A172 (cell line): ENCODE measurements at places on chromosomes 11 and 22. TPM values are rescaled to one million over a fixed set of nuclear protein-coding genes. Genes with fewer than 3 reads are reported as not detected.

LRRC74B gene
- 0.77 TPM in 1 of 2 replicates, not detected in the other for total RNA-seq

DNA sequence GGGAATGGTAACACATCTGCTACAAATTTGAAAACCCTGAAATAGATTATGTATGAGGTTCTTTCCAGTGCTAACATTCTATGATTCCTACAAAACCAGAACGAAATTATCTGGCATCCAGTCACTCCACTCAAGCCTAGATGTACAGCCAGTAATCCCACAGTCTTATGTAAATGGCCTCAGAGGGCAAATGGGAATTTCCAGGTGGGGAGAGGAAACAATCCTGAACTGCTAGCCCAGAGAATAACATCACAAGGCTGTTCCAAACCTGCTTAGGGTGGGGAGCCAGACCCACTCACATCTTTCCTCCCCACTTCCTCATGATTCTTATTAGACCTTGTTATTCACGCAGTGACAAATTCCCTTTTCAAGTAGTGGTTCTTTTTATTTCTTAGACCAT lies 3.5 kb downstream of the FIBIN start:
- DNase-seq: no peak

DNA sequence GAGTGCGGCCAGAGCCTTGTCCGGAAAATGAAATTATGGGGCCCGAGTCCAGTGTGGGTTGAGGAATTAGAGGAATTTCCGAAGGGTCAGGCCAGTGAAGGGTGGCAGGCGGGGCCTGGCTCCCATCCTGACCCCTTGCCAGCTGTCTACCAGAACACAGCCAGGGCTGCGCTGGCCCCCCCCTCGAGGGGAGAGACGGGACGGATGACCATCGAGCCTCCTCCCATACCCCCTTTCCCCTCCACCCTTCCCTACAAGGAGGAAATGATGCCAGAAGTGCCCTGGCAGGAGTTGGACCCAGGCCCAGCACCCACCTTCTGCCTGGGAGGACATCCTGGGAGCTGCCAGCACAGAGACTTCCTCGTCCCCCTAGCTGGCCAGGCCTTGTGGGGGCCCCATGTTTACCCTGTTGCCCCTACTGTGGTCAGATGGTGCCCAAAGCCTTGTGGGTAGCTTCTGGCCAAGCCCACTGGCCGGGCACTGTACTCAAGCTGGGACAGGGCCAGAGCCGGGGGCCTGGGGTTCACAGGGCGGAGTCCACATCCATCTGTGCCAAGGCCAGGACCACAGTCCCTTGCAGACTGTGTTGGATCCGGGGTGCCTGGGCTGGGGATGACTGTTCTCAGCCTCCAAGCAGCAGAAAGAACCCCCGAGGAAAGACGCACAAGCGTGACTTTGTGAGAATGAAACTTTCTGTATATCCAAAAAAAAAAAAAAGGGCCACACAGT lies 20.8 kb downstream of the ARVCF start:
- peak; percentile 37 for DNase-seq

SLC7A4 gene
- total RNA-seq: not detected in 2 replicates

GRCh38 chr22:30705710-30706651 lies 11.3 kb downstream of the OSBP2 start:
- peak; percentile 63 for DNase-seq

OR52H1 gene
- not detected in 2 replicates for total RNA-seq

GRCh38 chr22:25062386-25063085 lies 110.0 kb downstream of the KIAA1671 start:
- no peak for DNase-seq

GRCh38 chr11:102111011-102111786 lies 952 bp downstream of the YAP1 start:
- DNase-seq: peak; percentile 27

TPBGL gene
- total RNA-seq: not detected in 2 replicates

GRCh38 chr11:112425121-112425520 lies 164.5 kb upstream of the PLET1 start:
- no peak for DNase-seq

IL10RA gene
- total RNA-seq: 0.12 TPM in 1 of 2 replicates, not detected in the other

LINC01488 gene
- not detected in 2 replicates for total RNA-seq

LDLRAD3 gene
- 10.7 and 14.6 TPM in 2 replicates for total RNA-seq

GRCh38 chr22:43142880-43143562 lies at the start of gene MCAT:
Gene MCAT (minus strand): TSS chr22:43143398. CDS start chr22:43143348, 50 bp downstream.
- peak; percentile 35 for DNase-seq

MLC1 gene
- total RNA-seq: 0.02 and 0.10 TPM in 2 replicates

ELP4 gene
- total RNA-seq: 32.4 and 33.0 TPM in 2 replicates

DNA sequence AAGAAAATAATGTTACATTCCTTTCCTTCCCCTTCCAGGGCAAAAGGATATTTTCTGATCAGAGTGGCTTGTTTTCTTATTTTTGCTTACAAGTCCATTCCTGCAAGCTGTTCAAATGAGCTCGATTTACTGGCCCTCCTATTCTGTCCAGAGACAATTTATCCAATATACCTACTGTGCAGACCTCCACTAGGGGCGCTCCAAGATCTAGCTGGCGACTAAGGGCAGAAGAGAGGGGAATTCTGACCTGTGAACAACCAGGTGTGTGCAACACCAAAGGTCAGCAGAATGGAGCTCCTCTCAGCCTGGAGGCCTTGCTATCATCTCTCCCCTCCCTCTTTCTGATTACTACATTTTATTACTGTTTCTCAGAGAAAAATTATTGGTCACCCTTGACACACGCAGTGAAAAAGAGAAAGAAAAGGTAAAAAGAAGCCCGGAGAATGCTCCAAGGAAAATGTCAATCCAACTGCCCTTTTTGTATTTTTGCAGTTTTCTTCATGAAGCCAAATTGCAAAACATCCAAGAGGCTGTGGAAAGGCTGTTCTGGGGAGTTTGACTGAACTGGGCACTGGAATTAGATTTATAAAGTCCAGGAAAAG lies 3.2 kb downstream of the SEZ6L start:
- DNase-seq: peak; percentile 1

DNA sequence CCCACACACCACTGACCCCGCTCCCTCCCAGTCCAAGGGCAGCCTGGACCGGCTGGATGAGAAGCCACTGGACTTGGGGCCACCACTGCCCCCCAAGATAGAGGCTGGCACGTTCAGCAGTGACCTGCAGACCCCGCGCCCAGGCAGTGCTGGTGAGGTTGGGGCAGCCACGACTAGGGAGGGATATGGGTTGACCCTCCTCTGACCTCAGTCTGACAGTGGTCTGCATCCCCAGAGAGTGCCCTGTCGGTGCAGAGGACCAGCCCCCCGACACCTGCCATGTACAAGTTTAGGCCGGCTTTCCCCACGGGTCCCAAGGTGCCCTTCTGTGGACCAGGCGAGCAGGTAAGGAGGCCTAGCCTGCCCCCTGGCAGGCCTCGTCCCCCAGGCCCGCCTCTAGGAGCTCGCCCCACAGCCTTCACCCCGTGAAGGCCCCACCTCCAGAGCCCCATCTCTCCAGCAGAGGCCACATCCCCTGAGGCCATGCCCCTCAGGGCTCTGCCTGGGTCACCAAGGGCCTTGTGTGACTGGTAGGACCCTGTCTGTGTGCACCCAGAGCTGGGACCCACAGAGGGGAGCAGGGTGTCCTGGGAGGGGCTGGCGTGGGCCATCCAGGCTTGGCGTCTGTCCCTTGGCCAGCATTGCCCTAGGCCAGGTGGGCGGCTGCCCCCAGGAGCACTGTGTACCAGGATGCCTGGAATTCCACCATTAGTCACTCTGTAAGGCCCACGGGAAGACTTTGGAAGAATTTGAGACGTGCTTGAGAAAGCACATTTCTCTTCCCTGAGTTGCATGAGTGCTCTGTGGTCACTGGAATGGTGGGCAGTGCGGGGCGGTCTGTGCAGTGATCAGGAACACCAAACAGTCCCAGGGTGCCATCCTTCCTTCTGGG lies 9.4 kb downstream of the CCDC188 start:
- peak; percentile 50 for DNase-seq

- DNase-seq: no peak
Observed at GRCh38 chr11:45677770-45678512, 12.5 kb upstream of the CHST1 start.

GRCh38 chr22:37300551-37301017 lies 18.3 kb downstream of the CYTH4 start:
- no peak for DNase-seq
